ENCODE measurements at places on chromosomes 7 and 10. TPM values are rescaled to one million over a fixed set of nuclear protein-coding genes. Genes with fewer than 3 reads are reported as not detected.

The FAM25G gene
- not detected for total RNA-seq

The NPSR1 gene
- not detected for total RNA-seq

The ITGA8 gene
- 0.33 TPM for total RNA-seq

The LDB3 gene
- total RNA-seq: 0.51 TPM

The COBL gene
- total RNA-seq: 0.75 TPM

The SPDYE2B gene
- total RNA-seq: not detected

The CARD11 gene
- 0.57 TPM for total RNA-seq

The VPS26A gene
- total RNA-seq: 54.7 TPM

The HPSE2 gene
- total RNA-seq: 0.44 TPM

The PANK1 gene
- 5.9 TPM for total RNA-seq

The EPO gene
- not detected for total RNA-seq

The IMMP2L gene
- 22.7 TPM for total RNA-seq

The JMJD1C gene
- total RNA-seq: 106 TPM

The CRPPA gene
- 2.4 TPM for total RNA-seq

The HOXA7 gene
- total RNA-seq: 4.2 TPM

The SPACDR gene
- 0.68 TPM for total RNA-seq

The CLDN4 gene
- not detected for total RNA-seq

The SLC26A4 gene
- total RNA-seq: 0.34 TPM

The LIPA gene
- 1,001 TPM for total RNA-seq

The DAGLB gene
- total RNA-seq: 7.8 TPM

The CPVL gene
- 105 TPM for total RNA-seq

The GIMAP6 gene
- total RNA-seq: 41.8 TPM

The CYP2C18 gene
- not detected for total RNA-seq

The MEOX2 gene
- 38.6 TPM for total RNA-seq

The NPFFR1 gene
- total RNA-seq: not detected

The TAS2R41 gene
- total RNA-seq: not detected

The VSIR gene
- total RNA-seq: 54.1 TPM

The RET gene
- 0.66 TPM for total RNA-seq

The GSDME gene
- 11.9 TPM for total RNA-seq

The PROSER2 gene
- total RNA-seq: 8.1 TPM

The ANKRD22 gene
- total RNA-seq: not detected

The EIF3B gene
- total RNA-seq: 76.8 TPM

The SLC39A12 gene
- 0.49 TPM for total RNA-seq

The UBE2D4 gene
- 26.9 TPM for total RNA-seq

The CLDN12 gene
- 17.8 TPM for total RNA-seq

The NYAP1 gene
- total RNA-seq: 0.22 TPM

The PDE6C gene
- not detected for total RNA-seq
